ENCODE measurements at places on chromosomes 12 and 14. TPM values are rescaled to one million over a fixed set of nuclear protein-coding genes. Genes with fewer than 3 reads are reported as not detected.

DNA sequence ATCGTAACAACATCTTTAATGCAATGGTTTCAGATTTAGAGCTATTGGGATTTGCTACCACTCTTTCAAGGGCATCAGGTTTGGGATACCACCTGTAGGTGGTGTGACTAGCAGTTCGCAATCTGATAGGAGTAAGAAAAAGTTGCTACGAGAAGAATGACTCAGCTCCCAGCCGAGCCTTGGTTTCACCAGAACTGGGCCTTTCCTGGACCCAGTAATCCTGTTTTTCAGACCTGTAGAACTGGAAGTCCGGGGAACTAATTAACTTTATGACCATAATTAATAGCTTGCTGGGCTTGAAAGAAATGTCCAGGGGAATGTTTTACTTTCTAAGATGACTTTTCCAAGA is 770 bp downstream of the ABHD4 start:
- DNase-seq = no peak
- H3K27me3 ChIP-seq = peaks cover 16% of the 10 kb centered on the region
- H3K4me3 ChIP-seq = peak overlapping the region; percentile 92

The LEMD3 gene
- total RNA-seq = 37.6 TPM

The CD163 gene
- 0.22 TPM for total RNA-seq

The PUS7L gene
- total RNA-seq = 13.0 TPM

The RASAL1 gene
- total RNA-seq = 0.65 TPM

- DNase-seq = no peak
- H3K4me1 ChIP-seq = peaks cover 15% of the 10 kb centered on the region
- peaks cover 35% of the 10 kb centered on the region for H3K27me3 ChIP-seq
- H3K4me3 ChIP-seq = no peak overlapping the region
- H3K36me3 ChIP-seq = no peaks in the 10 kb centered on the region
Measured at GRCh38 chr14:22593189-22593588, 4.2 kb upstream of the DAD1 start.

Data from mesothelial cell of epicardium (in vitro differentiated cells).